SW 1271 (cell line): ENCODE measurements at places on chromosomes 12 and 14.

GRCh38 chr12:65603438-65604351 is 220.6 kb upstream of the HMGA2 start:
- peak; percentile 87 for DNase-seq

- DNase-seq: no peak
Measured at GRCh38 chr14:93984987-93985410, 8.6 kb upstream of the ASB2 start.

DNA sequence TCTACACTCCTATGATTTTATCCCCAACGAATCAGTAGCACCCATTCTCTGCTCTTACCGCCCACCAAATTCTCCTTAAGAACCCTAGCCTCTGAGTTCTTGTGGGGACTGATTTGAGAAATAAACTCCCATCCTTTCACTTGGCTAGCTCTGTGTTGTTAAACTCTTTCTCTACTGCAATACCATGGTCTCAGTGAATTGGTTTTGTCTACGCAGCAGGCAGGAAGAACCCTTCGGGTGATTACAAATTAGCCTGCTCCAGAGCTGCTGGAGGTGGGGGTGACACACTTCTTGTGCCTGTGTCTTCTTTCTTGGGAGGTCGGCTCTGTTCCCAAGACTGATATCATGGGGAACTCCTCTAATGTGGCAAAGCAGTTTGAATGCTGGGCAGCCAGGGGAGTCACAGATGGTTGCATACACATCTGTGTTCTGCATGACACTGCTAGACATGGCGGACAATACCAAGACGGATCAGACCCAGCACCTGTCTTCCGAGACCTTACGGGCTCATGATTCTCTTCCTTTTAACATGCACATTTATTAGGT is 1.6 kb upstream of the C1S start:
- DNase-seq: no peak

DNA sequence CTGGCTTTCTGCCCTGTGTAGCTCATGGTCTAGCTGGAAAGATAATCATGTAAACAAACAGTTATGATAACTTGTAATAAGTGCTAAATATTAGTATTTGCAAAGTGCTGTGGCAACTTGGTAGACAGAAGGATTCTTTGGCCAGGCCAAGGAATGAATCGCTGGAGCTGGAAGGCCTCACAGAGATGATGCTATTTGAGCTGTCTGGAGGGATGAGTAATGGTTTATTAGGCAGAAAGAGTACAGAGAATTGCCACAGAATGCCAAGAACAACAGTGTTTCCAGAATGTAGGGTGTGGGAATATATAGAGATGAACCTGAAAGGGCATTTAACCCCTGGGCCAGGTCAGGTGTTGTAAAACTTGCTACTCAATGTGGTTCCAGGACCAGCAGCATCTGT is 27.6 kb downstream of the OTX2 start:
- DNase-seq: no peak

GRCh38 chr14:29637411-29637810 is 290.2 kb downstream of the PRKD1 start:
- DNase-seq: no peak

- DNase-seq: no peak
Measured at GRCh38 chr12:30687265-30687986, 8.2 kb downstream of the IPO8 start.

GRCh38 chr12:103560604-103561101 is 26.4 kb upstream of the STAB2 start:
- DNase-seq: peak; percentile 92

DNA sequence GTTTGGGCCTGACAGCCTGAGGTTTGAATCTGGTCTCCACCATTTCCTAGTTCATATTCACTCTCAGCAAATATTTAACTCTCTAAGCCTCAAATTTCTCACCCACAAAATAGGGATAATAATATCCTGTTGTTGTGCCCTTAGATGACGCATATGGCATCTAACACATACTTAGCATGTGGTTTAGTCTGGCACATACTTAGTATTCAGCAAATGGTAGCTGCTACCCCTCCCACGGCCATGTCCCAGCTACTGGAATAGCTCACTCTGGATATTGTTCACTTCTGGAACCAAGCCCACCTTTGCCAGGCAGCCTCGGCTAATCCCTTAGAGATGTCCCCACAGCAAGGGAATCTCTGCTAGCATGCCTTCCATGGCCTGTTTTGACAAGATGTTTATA is 53.3 kb downstream of the BICD1 start:
- DNase-seq: no peak

DNA sequence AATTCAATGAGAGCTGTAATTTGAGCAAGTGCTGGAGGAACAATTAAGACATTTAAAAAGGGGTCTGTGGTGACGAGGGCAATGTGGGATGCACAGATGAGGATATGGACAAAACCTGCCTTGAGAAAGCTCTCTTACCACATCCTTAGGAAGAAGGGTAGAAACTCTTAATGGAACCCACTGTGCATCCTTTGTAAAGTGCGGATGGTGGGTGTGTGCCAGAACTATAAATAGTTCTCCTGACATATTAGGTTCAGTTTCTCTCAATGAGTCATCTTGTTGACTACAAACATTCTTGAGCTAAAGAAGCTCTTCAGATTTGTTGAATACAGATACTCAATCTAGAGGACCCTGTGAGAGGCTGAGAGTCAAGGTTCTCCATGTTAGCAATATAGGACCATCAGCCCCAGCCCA is 106.1 kb upstream of the ANO4 start:
- DNase-seq: no peak

DNA sequence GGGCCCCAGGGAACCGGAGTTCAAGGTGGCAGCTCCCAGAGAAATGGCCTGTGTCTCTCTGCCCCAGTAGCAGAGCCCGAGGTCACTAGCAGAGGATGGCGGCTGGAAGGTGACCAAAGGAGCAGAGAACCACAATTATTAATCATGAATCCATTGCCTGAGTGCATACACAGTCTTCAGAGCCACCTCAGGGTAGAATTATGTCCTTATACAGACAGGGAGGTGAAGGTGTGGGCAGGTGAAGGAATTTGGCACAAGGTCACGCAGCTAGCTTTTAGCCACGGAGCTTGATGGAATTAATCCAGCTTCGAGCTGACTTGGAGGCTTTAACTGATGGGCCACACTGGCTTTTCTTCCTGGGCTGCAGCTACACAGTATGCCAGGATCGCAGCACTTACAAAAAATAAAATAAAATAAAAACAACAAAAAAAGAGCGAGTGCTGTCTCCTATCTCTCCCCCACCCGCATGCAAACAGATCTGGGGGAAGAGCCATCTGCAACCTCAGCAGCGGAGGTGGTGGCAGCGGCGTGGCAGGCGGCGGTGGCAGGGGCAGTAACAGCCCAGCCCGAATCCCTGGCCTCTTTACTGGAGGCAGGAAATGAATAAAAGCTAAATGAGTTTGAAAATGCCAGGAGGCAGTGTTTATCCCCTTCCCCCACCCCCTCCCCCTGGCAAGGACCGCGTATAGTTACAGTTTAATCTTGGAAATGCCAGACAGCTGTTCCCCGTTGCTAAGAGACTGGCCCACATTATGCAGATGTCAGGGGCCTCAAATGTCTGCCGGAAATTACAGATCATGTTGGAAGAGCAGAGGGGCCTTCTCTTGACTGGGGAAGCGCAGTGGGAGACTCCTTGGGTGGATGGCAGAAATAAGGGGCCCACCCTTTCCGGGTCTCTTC is 93.5 kb downstream of the LRRC74A start:
- DNase-seq: no peak

DNA sequence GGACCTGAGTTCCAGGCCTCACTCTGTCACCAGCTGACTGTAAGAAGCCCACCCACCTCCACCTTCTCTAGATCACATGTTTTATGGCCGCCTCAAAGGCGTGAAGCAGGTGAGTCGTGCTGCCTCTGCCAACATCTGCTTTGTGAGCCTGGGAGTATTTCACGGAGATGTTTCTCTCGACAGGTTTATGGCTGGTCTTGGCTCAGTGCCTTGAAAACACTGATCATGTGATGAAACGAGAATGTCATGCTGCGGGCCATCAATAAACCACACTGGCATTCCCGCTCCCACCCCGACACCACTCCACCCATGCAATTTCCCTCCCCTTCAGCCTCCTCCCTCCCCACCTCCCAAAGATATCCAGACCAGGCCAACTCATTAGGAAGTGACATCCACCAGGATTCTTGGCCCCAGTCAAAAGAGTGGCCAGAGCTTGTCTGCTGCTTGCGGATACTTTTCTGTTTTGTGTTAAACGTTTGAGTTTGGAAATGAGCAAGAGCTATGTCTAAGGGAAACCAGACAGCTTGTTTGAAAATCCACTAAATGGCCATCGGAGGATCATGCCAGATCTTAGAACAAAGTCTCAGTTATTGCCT is 53.8 kb upstream of the NTF3 start:
- no peak for DNase-seq

DNA sequence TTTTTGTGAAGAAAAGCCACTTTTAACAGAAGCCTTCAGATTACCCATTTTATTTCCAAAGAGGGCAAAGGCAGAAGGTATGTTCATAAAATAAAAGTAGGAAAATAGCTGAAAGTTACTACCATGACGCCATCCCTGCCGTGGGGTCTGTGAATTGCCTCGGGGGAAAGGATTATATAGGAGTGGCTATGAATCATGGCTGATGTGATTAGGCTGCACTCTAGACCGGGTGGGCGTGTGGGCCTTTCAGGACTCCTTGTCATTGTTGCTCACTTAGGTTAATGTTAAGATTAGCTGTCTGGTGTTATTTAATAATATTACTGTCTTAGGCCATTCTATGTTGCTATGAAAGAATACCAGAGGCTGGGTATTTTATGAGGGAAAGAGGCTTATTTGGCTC is 195.5 kb downstream of the EGLN3 start:
- no peak for DNase-seq

GRCh38 chr12:119990382-119990874 is 1.4 kb downstream of the BICDL1 start:
- no peak for DNase-seq

GRCh38 chr12:49708851-49709250 is 1.6 kb upstream of the FMNL3 start:
- no peak for DNase-seq

- DNase-seq: no peak
Measured at GRCh38 chr14:49895480-49895879, 2.6 kb downstream of the ARF6 start.

GRCh38 chr12:119594772-119595445 is 1.3 kb downstream of the TMEM233 start:
- DNase-seq: no peak

DNA sequence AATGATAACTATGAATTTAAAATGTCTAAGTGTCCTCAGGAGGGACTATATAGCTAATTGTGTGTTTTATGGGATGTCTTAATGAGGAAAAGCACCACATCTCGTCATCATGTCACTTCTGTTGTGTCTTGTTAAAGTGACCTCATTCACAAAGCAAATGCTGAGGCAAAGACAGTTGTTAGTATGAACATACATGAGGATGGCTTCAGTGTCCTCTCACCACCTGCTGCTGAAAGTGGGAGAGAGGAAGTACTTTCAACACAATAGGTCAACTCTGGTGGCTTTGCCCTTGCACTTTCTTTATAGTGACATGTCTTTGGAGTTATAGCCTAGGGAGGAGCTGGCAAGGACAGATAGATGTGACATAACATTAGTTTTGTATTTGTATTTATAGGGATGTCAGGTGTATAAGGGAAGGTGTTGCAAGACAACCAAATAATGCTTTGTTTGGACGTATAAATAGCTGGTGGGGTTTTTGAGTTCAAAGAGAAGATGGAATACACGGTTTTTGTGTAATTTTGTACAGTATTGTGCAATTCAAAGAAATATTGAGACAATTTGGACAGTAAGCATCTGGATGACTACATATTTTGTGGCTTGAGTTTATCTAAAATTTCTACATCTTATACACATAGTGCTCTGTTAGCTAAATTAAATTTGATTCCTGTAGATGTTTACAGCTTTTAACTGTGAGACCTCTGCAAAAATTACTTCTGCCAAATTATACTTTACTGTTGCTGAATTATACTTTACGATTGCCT is 131.7 kb upstream of the ATP2B1 start:
- no peak for DNase-seq

DNA sequence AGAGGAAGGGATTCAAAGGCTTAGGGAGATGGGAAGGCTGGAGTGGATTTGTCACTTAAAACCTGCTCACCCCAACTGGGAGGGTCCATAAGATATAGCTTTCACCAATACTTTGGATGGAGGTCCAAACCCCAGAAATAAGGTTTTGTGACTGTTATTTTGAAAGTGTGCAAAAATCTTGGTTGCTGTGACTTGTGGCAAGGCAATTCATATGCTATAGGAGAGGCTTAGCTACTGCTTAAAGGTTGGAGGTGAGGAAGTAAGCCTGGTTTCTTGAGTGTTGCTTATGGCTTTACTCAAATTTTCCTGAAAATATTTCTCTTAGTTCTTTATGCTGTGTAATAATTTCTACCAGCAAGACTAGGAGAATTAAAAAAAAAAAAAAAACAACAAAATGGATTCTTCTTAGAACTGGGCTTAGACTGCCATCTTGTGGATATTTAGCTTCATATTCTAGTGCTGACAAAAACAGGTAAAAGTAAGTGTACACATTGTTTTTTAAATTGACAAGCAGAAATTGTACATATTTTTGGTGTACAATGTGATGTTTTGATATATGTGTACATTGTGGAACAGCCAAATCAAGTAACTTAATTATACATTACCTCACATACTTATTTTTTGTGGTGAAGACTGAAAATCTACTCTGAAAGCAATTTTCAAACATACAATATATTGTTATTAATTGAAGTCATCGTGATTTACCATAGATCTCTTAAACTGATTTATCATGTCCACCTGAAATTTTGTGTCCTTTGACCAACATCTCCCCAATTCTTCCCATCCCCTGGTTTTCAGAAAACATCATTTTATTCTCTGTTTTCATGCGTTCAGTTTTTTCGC is 23.0 kb downstream of the PDE6H start:
- DNase-seq: peak; percentile 20

GRCh38 chr14:34214961-34215360 is 247.1 kb downstream of the SPTSSA start:
- DNase-seq: no peak

GRCh38 chr12:39972119-39972518 is 133.8 kb downstream of the SLC2A13 start:
- DNase-seq: no peak

- no peak for DNase-seq
Measured at GRCh38 chr14:103556946-103557758, 5.3 kb downstream of the BAG5 start.

- no peak for DNase-seq
Measured at GRCh38 chr14:24890716-24891115, 159.2 kb downstream of the STXBP6 start.

GRCh38 chr12:57227315-57228115 is 2.0 kb upstream of the SHMT2 start:
- DNase-seq: no peak

DNA sequence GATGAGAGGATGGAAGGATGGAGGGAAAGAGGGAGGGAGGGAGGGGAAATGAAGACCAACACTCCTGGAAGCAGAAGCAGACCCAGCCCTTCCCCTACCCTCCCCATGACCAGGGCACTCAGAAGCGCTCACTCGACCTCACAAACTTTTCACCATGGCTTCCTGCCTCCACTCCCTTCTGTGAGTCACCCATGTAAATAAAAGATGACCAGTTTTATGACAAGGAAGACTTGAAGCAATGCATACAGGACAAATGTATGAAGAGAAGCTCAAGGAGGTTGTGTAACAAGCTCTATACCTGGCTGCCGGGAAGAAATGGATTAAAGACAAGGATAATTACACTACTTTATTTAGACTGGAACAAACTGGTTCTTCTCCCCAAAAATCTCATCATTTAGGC is 63.8 kb downstream of the CDC42BPB start:
- DNase-seq: no peak

GRCh38 chr12:55716582-55716957 is 724 bp downstream of the BLOC1S1 start:
- no peak for DNase-seq

GRCh38 chr14:96072076-96072475 is 32.9 kb downstream of the C14orf132 start:
- DNase-seq: no peak

- no peak for DNase-seq
Measured at GRCh38 chr12:19643635-19644034, 204.3 kb downstream of the AEBP2 start.
